COR-L47 (cell line): ENCODE measurements at places on chromosomes 2 and 18.
A peak's percentile ranks its signal among the peaks of the same experiment; 100 is the strongest.

DNA sequence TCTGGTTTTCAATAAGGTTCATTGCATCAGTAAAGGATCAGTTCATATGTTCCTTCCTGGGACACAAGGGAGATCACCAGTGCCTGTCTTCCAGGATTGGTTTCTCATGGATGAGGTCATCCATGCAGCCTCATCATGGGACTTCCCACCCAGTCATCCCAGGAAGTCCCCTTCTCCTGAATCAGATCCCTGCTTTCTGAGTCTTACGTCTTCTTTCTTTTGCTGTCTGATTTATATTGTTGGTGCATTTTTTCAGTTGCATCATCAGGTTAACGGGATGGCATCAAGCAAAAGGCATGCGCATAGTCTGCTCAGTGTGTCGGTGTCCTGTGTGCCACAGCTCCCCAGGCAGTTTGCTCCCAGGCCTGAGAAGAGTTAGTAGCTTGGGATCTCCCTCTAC lies 105.9 kb downstream of the SOX11 start:
- DNase-seq: no peak

DNA sequence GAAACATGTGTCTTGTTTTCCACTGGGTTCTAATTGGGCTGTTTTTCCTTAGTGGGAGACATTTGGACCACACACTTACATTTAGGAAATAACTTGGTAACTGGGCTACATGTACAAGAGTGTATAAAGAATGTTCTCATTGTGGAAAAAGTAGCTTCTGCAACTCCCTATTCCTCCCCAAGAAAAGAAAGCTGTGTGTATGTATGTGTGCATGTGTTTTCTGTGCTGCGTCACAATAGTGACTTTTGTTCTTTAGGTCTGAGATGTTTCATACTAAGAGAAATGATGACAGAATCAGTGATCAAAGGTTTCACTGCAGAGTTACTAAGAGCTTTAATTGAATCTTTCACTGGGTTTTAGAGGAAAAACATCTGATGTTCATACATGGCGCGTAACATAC lies 82.7 kb downstream of the TANC1 start:
- DNase-seq: no peak

GRCh38 chr18:8416212-8417019 lies 192.8 kb upstream of the RAB12 start:
- DNase-seq: no peak

DNA sequence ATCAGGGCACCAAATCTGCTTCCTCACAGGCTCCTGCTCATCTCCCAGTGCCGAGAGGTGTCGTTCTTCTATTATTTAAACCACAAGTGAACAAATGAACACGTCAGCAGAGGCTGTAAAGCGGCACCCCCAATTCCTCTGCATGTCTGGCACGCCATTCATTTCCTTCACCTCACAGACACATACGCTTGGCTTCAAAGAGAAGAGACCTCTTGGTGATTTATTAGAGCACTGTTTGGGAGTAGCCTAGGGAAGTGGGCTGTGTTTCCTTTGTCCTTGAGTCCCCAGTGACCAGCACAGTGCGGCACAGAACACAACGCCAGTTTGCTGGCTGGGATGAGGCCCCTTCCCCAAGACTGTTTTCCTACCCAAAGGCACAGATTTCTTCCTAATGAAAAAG lies 184.3 kb upstream of the REV1 start:
- DNase-seq: no peak

DNA sequence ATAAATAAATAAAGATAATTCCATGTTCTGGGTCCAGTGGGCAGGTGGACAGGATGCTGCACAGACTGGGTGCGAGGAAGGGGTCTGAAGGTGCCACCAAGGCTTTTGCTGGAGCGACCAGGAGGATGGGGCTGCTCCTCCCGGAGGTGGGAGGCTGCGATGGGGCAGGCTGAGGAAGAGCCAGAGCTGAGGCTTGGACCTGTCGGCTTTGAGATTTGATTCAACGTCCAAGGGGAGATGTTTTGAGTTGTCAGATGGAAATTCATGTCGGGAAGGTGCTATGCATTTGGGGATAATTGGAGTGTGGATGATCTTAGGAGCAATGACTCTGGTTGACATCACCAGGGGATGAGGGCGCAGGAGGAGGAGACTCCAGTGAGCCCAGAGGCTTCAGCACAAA lies 11.7 kb downstream of the ALLC start:
- no peak for DNase-seq

- DNase-seq: peak; percentile 32
Observed at GRCh38 chr2:11097854-11098387, 57.3 kb upstream of the SLC66A3 start.

DNA sequence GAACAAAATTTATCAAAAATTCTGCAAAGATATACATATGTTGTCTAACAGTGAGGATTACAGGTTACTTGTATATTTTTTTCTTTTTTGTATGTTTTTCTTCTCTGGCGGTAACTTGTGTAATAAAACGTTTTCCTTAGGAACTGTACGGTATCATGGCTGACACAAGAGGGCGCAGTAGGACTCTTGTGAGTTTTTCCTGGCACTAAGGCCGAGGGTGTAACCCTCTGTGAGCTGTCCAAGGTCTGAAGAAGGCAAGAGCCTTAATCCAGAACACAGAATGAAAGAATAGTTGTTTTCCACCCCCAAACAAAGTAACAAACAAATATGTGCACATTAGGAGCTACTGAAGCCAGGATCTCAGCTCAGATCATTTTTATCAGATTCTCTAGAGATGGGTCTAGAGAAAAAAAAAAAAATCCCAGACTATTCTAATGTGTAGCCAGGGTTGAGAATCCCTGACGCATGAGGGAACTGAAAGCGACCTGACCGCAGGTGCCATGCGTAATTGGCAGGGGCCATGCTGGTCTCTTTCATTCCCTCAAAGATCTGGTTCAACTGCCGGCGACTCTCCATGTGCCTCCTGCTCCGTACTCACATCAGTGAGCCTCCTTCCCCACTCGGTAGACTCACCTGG lies 27.0 kb downstream of the TMEM200C start:
- peak; percentile 85 for DNase-seq

DNA sequence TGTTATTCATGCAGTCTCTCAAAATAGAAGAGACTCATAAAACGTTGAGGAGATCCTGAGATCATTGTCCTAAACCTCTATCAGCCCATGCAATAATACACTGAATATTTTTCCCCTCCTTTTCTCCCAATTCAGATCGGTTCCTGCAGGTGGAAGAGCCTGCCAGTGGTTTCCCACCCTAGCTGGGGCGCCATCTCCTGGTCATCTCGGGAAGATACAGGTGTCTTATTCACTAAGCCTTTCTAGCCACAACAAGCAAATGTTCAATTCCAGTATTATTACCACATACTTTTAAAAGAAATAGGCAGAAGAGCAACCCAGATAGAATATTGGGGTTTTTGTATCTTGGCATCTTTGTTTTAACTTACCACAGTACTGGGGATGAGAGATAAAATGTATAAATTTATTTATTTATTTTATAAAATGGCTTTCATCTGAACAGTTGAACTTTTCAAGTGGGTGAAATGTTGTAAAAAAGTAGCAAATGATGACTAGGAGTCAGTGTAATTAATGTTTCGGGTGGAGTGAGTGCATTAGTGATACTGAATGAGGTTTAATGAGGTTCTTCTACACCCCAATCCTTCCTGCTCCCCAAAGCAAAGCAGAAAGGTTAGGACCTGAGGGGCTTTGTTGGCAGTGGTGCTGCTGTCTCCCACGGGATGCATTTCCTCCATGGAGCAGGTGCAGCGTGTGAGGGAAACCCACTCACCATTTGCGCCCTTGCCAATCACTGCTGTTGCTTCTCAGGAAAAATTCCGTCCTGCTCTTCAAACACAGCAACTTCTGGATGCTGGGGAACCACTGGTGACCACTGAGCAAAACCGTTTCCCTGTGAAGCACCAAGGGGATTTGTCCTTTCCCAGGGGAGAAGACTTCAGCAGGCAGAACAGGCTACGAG lies 147.1 kb upstream of the FHL2 start:
- DNase-seq: peak; percentile 46

- DNase-seq: no peak
Observed at GRCh38 chr2:230968921-230969658, 26.8 kb upstream of the SPATA3 start.

DNA sequence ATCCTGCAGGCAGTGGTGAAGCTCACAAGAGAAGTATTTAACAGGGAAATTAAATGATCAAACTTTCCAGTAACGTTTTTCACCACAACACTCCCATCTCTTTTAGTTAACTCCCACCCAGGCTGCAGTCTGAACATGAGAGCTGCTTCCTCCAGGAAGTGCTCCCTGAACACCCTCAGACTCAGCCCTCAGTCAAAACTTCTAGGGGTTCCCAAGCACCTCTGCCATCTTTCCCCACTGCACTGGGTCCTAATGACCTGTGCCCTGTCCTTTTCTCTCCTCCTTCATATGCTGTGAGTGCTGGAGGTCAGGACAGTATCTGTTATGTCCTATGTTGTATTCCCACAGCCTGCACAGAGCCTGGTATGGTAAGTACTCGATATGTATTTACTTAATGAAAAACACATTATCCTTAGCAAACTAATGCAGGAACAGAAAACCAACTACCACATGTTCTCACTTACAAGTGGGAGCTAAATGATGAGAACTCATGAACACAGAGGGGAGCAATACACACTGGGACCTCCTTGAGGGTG lies 49.2 kb upstream of the ASPRV1 start:
- no peak for DNase-seq

DNA sequence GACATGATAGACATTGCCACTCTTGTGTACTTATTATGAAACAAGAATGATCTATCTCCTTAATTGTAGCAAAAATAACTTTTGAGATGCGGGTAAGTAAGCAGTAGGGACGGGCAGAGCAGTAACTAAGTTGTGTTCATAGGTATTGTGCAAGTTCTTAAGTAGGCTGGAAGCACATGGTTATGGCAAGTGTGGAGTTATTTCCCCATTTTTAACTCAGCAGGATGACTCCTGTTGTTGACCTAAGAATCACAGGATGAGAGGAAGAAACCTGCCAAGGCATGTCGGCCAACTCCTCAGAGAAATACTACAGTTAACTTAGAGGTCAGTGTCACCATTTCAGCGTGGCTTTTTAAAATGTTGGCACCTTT lies 51.1 kb upstream of the FN1 start:
- no peak for DNase-seq

DNA sequence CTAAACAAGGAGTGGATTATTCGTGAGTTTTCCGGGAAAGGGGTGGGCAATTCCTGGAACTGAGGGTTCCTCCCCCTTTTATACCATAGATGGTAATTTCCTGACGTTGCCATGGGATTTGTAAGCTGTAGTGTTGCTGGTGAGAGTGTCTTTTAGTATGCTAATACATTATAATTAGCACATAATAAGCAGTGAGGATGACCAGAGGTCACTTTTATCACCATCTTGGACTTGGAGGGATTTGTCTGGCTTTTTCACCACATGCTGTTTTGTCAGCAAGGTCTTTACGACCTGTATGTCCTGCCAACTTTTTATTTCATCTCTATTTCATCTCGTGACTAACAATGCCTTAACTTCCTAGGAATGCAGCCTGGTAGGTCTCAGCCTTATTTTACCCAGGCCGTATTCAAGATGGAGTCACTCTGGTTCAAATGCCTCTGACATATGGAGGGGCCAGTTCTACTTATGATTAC lies 124.8 kb upstream of the B3GNT2 start:
- DNase-seq: no peak

DNA sequence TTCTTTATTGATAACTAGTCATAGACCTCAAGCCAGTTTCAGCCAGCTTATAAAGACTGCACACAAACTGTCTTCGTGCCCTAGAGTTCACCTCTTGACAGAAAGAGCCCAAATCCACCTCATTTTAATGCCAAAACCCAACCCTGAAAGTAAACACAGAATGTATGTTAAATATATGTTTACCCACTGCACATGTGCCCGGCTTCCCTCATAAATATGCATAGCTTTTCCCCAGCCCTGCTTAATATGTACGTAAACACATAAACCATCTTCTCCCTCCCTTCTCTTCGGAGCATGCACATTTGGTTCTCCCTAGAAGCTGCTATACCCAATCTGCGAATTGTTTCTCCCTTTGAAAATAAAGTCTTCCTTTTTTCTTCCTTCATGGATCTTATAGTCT lies 73.9 kb upstream of the XIRP2 start:
- no peak for DNase-seq

DNA sequence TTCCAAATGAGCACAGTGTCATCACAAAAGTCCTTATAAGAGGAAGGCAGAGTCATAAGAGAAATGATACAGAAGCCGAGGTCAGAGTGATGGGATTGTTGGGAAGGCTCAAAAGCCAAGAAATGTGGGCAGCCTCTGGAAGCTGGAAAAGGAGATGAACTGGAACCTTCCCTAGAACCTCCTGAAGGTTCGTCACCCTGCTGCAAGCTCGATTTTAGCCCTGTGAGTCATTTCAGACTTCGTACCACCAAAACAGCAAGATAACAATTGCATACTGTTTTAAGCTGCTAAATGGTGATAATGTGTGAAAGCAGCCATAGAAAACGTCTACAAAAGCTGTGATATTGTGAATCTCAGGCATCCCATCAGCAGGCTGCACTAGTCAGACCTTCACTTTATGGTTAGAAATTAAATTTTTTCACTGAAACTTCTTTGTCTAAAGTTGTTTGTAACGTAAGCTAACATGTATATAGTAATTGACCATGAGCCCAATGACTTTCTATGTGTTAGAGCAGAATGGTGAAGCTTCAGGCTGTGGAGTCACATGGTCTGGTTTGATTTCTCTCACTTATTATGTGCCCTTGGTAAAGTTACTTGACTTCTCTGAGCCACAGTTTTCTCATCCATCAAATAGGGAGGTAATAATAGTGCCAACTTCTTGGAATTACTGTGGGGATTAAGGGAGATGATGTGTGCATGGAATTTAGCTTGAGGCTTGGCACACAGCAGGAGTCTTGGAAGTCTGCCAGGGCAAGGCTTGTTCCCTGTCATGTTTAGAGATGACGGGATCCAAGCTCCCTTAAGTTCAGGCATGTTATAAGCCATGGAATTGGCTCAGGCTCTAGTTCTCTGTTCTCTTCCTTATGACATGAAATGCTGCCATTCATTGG lies 132.0 kb upstream of the CCDC195 start:
- DNase-seq: peak; percentile 62

DNA sequence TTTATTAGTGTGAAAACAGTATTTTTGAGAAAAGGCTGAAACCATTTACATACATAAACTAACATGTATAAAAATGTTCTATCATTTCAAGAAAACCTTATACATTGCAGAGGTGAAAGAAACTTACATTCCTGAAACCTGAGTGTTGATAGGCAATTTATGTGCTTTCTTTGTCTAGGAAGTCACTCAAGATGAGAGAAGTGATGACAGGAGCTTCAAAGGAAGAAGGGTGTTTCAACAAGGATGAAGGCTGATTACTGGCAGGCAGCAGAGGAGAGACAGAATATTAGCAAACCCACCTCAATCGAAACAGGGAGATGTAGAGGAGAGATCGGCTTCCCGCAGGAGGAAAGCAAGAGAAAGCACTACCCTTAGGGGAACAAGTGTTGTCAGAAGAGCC lies 124.9 kb downstream of the PRELID3A start:
- no peak for DNase-seq

GRCh38 chr2:174794851-174795374 lies 30.6 kb upstream of the CHRNA1 start:
- no peak for DNase-seq

- DNase-seq: no peak
Observed at GRCh38 chr18:61847164-61847791, 45.5 kb downstream of the RNF152 start.

GRCh38 chr2:133829450-133830020 lies 261.3 kb upstream of the NCKAP5 start:
- DNase-seq: no peak

GRCh38 chr2:144518748-144519596 lies 947 bp downstream of the ZEB2 start:
- DNase-seq: no peak
